Kidney (tissue), 22 donors: ENCODE measurements at places on chromosomes 7 and 10. TPM values are rescaled to one million over a fixed set of nuclear protein-coding genes. Genes with fewer than 3 reads are reported as not detected.

GRCh38 chr7:92685136-92686042 lies 95.2 kb upstream of the FAM133B start:
- DNase-seq = no peak

Gene ATOH7
- polyA plus RNA-seq = 0.45 TPM

- no peak for DNase-seq
Observed at GRCh38 chr7:142323706-142324105, 65.8 kb upstream of the PRSS58 start.

Gene H2BK1
- not detected for polyA plus RNA-seq

DNA sequence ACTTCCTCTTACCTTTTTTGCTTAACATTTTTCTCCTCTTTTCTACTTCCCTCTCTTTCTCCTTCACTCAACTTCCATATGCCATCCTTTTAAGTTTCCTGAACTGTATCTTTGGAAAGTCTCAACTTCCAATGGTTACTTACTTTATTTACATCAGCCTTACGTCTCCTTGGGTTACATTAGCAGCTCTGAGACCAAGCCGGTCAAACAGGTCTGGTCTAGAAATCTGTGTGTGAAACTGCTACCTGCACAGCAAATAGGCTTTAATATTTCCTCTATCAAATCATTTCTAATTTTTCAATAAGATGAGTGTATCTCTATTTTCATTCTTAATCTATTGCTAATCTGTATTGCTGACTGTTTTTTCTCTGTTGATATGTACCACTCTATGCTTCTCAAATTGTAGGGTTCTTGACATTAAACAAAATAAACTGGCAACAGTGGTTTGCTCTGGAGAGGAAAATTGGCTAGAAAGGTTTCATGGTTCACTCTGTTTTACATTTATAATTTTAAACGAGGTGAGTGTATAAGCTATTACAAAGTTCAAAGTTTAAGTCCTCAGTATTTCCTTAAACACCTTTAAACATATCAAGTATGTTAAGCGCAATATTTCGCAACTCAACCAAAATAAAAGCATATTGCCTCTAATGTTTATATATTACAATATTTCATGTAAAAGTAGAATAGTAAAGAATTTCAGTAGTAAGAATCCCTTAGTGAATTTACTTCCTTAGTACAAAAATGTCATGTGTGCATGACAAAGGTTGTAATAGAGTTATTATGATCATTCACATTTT lies 3.6 kb upstream of the SEMA3C start:
- no peak for DNase-seq

- DNase-seq = no peak
Observed at GRCh38 chr10:123570898-123571515, 95.1 kb upstream of the GPR26 start.

Gene PDK4
- 106 TPM for polyA plus RNA-seq

- DNase-seq = no peak
Observed at GRCh38 chr7:143384148-143384547, 3.0 kb downstream of the ZYX start.

Gene FAM25G
- not detected for polyA plus RNA-seq

Gene C7orf33
- not detected for polyA plus RNA-seq
